ENCODE measurements at places on chromosomes 7 and 10.

GRCh38 chr10:82778908-82779307 is 903.9 kb downstream of the NRG3 start:
- no peak for DNase-seq

DNA sequence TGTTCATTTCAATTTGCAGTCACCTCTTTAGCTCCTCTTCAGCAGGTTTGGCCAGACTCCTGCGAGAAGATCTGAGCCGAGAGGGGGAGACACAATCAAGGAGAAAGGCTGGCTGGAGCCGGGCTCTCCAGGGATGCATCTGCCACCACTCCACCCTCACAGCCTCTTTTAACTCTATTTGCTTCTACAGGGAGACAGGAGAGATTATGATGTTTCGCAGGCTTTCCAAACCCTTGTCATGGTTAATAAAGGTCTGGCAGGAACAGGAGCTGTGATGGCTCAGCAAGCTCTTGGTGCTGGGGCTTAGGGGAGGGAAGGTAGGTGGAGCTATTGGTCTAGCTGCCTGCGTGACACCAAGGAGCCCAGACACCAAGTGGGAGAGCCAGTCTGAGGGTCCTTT is 448.1 kb upstream of the PODXL start:
- DNase-seq = no peak

- DNase-seq = no peak
Observed at GRCh38 chr7:25970356-25970755, 181.6 kb upstream of the NFE2L3 start.

GRCh38 chr7:71286924-71287323 is 155.0 kb downstream of the GALNT17 start:
- no peak for DNase-seq

- no peak for DNase-seq
Observed at GRCh38 chr7:74526780-74527179, 73.1 kb downstream of the GTF2IRD1 start.

DNA sequence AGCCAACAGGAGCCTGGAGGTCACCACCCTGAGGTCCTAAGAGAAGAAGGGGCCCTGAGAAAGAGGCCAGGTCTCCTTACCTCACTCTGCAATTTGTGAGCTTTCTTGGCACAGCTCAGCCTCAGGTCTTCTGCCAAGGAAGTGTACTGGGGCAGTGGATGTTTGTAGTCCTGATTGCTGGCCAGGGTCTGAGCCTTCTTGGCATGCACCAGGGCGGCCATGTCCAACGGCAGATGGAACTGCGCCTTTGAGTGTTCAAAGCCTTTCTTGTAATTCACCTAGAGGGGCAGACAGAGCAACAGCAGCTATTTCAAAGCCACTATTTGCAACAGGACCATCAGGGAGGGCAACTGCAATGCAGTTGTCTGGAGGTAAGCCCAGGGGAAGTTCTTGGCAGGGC is 51.7 kb downstream of the NRAP start:
- DNase-seq = no peak

DNA sequence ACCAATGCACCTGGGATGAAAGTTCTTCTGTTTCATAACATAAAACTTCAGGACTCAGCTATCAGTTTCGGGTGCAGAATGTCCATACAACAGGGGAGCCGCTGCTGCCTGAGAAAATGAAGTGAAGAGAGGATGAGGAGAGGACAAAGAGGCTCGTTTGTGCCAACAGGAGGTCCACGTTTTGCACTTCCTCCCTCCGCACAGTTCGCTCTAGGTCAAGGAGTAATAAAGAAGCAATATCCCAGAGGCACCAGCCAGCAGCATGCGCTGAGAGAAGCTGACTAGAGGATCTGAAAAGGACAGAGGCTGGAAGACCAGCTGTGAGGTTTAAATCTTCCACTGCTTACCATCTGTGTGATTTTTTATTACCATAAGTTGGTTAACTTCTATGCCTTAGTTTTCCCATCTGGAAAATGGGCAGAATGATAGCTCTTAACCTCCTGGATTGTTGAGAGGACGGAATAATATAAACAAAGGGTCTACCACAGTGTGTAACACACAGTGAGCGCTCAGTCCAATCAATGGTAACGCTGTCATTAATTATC is 709 bp downstream of the GPAM start:
- no peak for DNase-seq

DNA sequence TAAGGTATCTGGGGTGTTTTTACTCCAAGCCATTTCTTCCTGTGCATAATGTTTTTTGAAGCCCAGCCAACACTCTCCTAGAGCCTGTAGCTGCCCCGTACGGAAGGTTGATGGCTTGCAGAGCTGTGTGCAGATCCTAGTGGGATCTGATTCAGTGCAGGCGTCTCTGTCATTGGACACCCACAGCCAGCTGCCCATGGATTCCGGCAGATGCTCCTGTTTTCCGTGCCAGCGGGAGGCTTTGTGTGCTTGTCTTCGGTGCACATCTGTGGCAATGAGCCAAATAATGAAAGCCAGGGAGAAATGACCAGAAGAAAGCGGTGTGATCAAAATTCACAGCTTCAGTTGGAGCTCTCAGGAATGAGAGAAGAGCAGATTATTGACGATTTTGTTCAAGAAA is 426.4 kb downstream of the TYW1 start:
- no peak for DNase-seq

- no peak for DNase-seq
Observed at GRCh38 chr10:93139059-93139655, 65.5 kb downstream of the CYP26A1 start.

DNA sequence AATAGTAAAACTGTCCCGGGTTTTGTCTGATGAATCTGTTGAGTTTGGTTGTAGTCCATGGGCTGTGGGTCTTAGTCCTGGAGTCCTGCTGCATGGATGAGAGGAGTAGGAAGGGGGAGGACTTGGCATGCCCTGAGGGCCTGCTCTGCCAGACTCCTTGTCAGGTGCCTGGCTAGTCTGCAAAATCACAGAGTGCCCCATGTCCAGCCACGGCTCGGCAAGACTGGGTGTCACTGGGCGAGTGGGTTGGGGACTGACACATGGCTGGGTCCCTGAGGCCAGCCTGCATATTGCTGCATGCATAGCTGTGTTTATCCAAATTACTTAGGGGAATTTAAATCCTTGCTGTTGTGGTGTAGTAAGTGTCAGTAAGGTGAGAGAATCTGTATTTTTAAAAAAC is 9.7 kb downstream of the MINDY4 start:
- DNase-seq = no peak

GRCh38 chr7:128701062-128701785 is 29.1 kb downstream of the GARIN1A start:
- no peak for DNase-seq

DNA sequence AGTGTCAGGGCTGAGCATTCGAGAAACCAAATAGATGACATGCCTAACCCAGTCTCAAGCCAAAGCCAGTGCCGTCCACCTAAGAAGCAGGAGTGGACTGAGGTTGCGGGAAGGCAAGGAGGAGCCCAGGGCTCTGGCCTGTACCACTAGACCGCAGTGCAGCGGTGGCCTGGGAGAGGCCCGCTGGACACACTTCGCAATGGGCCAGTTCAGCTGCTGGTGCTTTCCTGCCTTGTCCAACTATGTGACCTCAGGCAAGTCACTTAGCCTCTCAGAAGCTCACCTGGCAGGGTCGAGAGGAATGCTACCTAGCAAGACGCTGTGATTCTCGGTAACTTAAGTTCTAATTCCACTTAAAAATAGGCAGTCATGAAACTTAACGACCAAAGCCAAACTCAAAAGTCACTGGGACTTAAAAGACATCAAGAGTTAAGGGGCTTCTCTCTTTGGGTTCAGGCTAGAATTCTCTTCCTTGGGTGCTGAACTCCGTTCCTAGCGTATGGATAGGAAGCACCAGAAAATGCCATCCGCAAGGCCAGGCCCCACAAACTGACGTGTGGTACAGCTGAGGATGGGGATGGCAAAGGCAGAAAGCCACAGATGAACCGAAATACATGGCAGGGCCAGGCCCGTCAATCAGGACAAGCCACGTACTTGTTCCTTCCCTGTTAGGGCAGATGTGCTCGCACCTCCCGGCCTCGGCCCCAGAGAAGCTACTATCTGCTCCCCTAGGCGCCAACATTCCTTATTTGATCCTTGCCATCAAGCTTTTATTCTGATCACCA is 34.2 kb downstream of the CTBP2 start:
- no peak for DNase-seq

DNA sequence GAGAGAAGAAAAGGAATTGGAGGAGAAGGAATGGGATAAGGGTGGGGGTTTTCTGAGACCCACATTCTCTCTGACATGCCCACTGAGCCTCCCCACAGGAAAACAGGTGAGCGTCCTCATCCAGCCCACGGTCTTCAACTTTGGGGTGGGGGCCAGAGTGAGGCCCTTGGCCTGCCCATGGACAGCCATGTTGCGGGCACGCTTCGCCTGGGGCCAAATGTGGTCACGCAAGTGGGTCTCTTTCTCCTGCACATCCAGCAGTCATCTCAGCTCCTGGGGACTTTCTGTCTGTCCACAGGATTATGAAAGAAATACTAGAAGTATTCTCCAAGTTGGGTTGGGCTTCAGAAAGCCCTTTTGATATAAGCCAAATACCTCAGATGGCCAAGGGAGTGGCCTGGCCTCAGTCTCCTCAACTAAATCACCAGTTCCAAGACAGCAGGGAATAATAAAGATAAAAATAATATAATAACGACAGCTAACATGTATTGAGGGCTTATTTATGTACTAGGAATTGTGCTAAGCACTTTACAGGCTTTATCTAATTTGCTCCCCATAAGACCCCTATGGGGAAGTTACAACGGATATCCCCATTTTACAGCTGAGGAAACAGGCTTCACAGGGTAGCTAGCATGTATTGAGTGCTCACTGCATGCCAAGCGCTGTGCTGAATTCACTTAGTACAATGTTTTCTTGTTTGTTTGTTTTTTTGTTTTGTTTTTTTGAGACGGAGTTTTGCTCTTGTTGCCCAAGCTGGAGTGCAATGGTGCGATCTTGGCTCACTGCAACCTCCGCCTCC is 57.2 kb upstream of the LBX1 start:
- no peak for DNase-seq

DNA sequence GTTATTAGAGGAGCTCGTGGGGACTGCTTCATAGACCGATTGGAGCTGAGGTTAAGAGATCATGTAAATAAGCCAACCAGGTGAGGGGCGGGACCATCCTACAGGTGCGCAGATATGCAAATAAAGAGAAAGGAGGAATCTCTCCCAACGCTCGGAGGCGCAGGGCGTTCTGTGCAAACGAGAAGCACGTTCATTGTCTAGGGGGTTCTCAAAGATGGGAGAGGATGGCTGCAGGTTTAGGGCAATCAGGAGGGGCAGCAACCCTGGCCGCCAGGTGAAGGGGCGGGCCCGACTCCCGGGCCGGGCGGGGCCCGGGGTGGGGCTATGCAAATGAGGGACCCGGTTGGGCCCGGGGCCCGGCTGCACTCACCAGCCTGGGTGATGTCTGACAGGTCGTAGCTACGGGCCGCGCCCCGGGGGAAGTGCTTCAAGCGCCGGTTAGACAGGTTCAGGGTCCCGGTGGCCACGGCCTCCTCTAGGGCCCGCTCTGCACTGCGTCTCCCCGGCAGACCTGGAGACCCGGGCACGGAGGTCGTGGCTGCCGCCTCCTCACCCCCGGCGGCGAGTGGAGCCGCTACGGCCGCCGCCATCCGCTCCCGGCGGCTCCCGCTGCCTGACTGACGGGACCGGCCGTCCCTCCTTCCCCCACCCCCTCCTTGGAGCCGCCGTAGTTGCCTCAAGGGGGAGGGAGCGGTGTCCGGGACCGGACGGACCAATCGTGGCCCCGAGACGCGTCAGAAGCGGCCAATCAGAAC is at the start of gene LRCH4:
TSS of gene LRCH4 (minus strand) at position 619 of the 755 bp plus-strand sequence. CDS start at position 590, 29 bp downstream.
- DNase-seq = peak; percentile 58

GRCh38 chr10:23474626-23475025 is 35.8 kb downstream of the OTUD1 start:
- no peak for DNase-seq

GRCh38 chr10:6426317-6426716 is 153.8 kb downstream of the PRKCQ start:
- no peak for DNase-seq

- DNase-seq = no peak
Observed at GRCh38 chr10:48547061-48547895, 57.6 kb downstream of the ARHGAP22 start.

DNA sequence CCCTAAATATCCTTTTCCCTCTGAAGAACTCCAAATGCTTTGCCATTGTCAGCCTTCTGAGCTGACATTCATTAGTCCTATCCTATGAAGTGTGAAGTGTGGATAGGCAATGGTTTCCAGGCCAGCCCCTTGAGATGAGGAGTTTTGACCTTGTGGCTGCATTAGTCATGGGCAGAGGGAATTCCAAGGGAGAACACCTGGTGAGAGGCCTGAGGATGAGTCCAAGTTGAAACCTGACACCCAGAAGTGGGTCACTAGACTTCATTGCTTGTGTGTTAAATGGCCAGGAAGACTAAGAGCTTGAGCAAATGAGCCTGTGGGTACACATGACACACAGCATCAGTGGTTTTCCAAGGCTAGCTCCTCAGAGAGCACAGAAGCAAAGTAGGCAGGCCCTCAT is 260.8 kb downstream of the SKAP2 start:
- DNase-seq = no peak

DNA sequence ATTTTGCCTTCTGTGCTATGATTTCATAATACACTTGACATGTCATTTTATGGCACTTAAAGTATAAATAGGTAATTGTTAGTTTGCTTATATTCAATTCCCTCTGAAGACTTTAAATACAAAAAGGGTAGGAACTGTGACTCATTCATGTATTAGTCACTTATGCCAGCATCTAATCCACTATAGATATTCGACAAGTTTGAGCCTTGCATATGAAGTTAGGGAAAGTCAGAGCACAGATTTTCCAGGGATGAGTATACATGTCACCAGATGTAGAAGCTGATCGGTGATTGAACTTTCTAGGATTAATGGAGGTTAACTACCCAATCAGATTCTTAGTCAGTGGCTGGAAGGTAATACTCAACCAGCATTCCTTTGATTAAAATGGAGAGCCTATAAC is 1321.5 kb downstream of the XPNPEP1 start:
- no peak for DNase-seq

- no peak for DNase-seq
Observed at GRCh38 chr7:79512261-79512660, 58.8 kb upstream of the MAGI2 start.

- no peak for DNase-seq
Observed at GRCh38 chr10:123821136-123821535, 70.5 kb downstream of the CPXM2 start.

GRCh38 chr10:102802920-102803534 is 34.2 kb downstream of the CYP17A1 start:
- no peak for DNase-seq

DNA sequence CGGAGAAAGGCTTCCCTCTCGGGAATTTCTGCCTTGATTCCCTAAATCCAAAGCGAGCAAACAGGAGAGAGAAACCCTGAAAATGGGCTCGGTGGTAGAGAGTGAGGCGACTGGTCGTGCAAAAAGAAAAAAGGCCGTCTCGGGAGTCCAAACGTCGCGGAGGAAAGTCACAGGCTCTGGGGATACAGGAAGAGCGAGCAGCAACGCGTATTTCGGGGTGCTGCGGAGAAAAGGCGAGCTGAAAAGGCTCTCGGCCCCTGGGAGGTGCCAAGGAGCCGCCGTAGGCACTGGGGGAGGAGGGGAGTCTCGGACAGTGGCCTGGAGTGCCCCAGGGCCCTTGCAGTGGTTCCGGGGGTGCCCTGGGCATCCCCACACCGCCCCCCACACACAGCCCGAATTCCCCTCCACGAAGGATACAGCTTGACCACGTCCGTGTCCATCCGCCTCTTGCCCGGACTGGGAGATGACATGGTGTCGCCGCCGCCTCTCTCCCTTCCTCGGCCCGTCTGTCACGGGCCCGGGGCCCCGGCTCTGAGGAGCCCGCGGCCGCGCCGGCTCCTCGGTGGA is 591 bp downstream of the UBE2H start:
- DNase-seq = peak; percentile 22
